ENCODE measurements at places on chromosomes 13 and 19.

GRCh38 chr13:106998664-106999063, 430.7 kb upstream of the ARGLU1 start:
- no peak for DNase-seq

DNA sequence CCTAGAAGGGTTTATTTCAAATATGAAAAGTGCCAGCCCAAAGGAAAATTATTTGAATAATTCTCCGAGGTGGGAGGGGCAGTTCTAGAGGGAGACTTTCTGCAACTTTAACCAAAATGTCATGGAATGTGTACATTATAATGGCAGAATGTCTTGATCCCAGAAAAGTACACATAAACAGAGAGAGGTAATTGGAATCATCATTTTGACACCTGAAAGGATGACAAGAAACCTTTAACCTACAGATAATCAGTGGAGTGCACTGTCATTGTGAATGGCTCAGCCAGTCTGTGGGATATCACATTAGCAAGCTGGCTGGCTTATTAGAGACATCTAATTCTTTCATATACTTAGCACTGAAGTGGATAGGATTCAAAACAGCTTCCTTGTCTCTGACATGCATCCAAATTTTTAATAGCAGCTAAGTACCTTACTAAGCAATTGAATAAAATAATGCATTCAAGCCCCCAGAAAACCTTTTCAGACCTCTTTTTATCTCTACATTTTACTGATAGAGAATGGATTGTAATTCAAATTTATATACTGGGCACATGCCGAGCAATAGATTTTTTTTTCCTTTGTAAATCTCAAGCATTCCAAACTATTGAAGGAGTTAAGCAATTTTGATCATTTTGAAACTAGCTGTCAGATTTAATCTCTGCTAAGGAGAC, 468.6 kb downstream of the COG6 start:
- no peak for DNase-seq

DNA sequence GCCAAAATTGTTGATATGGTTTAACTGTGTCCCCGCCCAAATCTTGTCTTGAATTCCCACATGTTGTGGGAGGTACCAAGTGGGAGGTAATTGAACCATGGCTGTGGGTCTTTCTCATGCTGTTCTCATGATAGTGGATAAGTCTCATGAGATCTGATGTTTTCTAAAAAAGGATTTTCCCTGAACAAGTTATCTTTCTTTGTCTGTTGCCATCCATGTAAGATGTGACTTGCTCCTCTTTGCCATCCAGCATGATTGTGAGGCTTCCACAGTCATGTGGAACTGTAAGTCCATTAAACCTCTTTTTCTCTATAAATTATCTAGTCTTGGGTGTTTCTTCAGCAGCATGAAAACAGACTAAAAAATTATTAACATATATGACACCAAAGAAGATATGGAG, 986.7 kb upstream of the MIR17HG start:
- no peak for DNase-seq

DNA sequence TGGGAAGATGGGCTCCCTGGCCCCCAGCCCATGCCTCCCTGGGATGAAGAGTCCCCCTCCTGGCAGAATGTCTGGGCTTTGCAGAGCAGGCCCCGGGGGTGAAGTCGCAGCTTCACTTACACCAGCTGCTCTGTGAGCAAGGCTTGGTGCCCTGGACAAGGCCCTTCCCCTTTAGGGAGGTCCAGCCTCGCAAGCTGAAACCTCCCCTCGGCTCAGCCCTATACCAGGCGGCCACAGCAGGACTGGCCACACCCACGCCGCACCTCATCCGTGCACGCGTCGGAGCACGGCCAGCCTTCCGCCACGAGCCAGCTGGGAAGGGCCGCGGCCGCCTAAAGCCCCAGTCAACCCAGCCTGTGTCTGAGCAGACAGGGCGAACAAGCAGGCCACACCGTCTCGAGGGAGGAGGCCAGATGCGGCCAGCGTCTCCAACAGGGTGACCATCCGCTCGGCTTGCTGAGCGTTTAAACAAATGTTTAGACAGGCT, 83.2 kb upstream of the MCF2L start:
- no peak for DNase-seq

GRCh38 chr19:16661480-16662034, 618 bp downstream of the TMEM38A start:
- DNase-seq: no peak

GRCh38 chr19:49272204-49272603, 52.8 kb downstream of the SLC6A16 start:
- DNase-seq: no peak

GRCh38 chr19:50638600-50638999, 1.1 kb downstream of the SYT3 start:
- DNase-seq: no peak

DNA sequence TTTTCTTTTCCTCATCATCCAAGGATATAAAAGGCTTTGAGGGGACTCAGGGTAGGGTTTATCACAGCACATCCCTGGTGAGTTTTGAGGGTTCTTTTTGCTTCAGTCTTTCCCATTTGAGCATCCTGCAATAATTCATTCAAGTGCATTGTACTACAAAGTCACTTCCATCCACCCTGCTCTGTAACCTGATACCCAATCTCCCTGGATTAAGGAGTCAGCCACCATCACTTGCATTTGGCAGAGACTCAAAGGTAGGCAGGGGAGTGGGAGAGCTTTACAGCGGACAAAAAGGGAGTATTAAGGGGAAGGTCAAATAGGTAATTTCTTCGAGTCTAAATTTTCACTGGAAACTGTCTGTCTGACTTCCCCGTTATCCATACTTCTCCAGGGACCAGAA, 216.1 kb upstream of the TMTC4 start:
- DNase-seq: no peak

- no peak for DNase-seq
These were observed 10.7 kb downstream of the DPRX start for GRCh38 chr19:53642381-53643099.

DNA sequence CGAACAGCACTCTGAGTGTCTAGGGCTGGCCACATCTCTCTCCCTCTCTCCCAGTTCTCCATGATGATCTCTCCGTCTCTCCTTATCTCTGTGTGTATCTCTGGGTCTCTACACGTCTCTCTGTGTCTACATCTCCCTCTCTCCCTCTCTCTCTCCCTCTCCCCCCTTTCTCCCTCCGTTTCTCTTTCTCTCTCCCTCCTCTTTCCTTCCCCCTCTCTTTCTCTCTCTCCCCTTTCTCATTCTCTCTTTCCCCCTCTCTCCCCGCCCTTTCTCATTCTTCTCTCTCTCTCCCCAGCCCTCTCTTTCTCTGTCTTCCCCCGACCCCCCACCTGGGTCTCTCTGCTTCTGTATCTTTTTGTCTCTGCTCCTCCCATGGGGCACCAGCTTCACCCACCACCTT, 21.3 kb upstream of the TNFAIP8L1 start:
- no peak for DNase-seq

GRCh38 chr13:25345576-25345975, 26.2 kb upstream of the ATP8A2 start:
- DNase-seq: no peak

GRCh38 chr13:100962585-100962984, 288.0 kb upstream of the TMTC4 start:
- DNase-seq: no peak

DNA sequence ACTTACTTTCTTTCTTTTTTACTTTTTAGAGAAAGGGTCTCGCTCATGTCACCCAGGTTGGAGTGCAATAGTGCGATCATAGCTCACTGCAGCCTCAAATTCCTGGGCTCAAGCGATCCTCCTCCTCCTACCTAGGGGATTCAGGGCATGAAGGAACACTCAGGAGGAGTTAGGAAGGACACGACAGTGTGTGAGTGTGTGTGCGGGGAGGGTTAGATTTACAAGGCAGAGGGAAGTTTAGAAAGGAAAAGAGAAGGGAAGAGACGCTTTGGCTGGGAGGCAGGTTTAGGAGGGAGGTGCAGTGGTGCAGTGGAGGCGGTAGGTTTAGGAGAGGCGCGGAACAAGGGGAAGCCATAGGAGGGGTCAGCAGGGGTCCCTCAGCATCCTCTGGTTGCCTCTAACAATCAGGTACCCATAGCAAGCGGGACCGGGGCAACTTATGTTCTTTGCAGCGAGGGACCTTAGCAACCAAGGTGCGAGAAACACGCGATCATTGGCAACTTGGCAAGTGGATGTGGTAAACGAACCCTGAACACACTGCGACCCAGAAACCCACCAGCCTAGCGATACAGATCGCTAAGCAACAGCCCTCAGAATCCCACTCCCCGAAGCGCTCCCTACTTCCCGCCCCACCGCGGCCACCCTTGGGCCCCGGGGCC, 501 bp downstream of the SIRT2 start:
- no peak for DNase-seq

DNA sequence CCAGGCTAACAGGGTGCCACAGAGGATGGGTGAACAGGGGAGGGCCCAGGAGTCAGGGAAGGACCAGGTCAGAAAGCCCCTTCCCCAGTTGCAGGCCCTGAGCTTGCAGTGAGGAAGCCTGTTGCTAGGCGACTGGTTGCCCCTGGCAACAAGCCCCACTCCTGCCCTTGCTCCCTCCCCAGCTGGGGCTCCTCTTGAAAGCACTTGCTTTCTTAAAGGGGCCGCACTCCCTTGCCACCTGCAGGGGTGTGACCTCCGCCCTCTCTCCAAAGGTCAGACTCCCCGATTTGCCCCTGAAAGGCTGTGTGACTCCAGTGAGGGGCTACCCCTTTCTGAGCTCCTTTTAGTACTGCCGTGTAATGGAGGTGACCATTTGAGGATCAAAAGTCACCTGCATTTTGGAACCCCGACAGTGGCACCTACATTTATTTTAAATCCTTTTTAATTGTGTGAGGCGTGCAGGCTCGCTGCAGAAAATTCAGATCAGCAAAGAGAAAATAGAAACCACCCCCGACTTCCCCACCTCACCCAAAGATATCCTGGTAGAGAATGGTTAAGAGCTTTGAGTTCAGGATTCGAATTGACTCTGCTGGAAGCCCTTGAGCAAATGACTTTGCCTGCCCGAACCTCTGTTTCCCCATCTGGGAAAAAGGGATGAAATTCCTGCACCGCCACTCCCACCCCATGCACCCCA, 4.8 kb downstream of the FCHO1 start:
- DNase-seq: peak; percentile 85

GRCh38 chr13:75682326-75682725, 46.2 kb downstream of the LMO7 start:
- no peak for DNase-seq

DNA sequence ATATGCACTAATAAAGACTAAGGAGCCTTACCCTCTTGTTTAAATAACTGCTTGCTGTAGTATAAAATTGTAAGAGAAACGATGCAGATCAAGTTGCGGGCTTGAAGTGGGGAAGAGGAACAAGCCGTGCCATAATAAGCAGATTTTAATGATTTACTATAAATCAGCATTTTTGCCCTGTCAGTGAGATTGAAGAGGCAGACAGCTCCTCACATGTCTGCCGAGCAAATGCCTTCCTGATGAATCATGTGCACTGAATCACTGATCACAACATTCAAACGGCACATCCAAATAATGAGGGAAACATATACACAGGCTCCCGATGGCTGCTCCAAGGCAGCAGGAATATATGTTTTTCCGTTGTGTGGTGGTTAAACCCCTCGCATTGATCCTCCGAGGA, 282.9 kb downstream of the TSHZ3 start:
- no peak for DNase-seq

DNA sequence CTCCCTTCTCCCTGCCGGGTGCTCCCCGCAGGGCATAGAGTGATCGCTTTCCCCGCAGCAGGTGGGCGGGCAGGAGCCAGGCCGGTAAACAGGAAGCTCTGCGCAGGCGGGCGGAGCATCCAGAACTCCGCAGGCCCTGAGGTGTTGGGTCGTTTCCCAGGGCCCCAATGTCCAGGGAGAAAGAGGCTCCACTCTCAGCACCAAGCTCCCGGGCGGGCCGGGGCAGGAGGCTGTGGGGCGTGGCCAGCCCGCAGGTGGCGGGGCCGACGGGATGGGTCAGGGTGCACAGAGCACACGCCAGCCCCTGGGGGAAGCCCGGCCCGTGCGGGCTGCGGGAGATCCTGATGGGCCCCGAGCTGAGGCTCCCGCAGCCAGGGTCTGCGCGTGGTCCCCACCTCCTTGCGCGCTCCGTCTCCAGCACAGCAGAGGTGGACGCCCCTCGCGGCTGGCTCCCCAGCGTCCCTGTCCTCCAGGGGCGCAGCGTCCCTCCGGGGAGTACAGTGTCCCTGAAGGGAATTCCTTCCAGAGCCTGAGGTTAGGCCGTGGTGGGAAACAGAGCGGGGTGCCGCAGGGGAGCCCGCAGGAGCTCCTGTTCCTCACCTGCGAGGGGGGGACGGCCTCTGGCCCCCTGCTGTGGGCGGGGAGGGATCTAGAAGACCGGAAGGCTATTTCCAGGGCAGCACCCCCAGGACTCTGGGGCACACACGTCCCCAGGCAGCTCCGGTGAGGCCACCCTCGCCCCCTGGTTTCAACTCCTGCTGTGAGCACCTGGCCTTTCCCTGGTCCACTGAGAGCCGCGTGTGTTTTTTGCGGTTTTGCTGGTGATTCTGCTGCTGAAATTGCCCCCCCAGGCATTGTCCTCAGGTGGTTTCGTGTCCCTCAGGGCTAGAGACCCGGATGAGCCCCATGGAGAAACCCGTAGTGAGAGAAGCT, 12.2 kb downstream of the PIP5K1C start:
- no peak for DNase-seq

DNA sequence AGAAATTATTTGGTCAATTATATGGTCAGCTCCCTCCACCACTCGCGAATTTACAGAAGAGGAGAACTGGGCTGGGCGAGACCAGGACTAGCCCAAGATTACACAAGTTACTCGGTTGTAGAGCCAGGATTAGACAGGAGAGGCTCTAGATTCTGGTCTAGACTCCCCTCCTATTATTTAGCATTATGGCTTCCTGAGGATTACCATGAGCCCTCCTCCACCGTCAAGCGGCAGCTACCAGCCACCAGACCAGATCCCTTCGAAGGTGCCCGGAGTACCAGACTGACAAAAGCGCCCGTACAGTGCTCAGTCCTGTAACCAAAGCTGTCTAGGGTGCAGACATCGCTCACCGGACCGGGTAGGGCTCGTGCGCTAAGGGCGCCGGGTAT, 497 bp upstream of the MLNR start:
- DNase-seq: no peak

DNA sequence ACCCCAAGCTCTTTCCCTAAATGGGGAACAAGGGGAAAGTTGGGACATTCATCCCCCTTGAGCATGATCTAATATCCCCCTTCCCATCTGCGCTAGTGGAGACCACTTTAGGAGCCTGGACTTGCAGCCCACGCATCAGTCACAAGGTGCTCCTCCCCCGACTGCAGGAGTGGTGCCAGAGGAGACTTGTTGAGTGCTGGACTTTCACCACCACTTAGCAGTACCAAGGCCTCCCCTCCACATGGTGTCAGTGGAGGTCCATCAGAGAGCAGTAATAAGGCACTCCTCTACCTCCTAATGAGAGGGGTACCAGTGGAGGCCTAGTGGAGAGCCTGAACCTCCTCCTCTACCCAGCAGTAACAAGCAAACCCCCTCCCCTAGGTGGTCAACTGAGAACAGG, 22.5 kb downstream of the CAB39L start:
- no peak for DNase-seq

DNA sequence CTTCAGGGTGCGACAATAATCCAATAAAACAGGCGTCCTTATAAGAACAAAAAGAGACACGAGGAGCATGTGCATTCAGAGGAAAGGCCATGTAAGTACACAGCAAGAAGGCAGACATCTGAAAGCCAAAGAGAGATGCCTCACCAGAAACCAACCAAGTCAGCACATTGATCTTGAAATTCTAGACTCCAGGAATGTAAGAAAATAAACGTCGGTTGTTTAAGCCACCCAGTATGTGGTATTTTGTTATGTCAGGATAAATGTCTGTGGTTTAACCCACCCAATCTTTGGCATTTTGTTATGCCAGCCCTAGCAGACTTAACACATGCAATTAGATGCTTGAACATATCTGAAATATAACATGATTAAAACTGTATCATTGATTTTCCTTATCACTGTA, 452.0 kb downstream of the SLITRK6 start:
- no peak for DNase-seq

GRCh38 chr13:65593298-65593874, 1636.8 kb downstream of the PCDH9 start:
- DNase-seq: no peak
